ENCODE measurements at places on chromosomes 2 and 18.

DNA sequence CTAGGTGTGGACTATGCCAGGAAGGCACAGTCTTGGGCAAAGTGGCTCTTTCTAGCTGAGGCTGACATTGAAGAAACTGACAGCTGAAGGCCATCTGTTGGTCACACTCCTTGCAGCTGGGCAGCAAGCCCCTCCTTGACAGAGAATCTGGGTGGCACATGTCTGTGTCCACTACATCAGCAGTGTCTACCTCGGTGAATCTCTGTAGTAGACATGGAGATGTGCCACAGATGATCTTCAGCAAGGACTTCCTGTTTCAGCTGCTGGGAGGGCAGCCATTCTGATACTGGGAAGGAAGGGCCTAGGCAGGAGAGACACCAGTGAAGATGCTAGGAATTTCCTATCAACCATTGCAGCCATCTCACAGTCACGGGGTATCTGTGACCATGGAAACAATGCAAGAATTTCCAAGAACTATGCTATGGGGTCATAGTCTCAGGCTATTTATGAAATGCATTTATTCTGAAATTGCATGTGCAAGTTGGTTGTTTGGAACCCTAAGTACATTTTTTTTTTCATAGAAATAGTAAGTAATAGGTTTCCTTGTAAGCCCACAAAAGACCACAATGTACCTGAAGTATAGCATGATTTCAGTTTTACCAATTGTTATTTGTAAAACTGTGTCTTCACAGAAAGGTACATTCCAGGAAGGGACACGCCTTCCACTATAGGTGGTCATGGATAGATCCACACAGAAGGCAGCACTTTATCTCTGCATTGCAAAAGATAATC lies 63.8 kb upstream of the DARS1 start:
- no peak for DNase-seq

DNA sequence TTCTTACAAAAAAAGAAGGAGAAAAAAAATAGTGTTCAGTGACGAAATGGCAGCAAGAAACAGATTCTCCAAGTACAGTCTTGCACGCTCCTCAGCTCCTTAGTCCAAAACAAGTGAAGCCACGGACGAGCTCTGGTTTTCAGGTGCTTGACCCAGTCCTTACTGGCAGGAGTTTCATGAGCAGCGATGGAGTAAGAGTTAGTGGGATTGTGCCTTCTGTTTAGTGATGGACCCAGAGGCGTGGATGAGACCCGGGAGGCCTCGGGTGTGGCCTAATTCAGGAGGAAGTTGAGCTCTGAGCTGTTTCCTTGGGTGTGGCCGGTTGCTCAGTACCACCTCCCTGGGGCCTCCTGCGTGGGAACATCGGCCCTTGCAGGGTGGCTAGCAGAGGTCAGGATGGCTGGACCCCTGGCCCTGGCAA lies 52.0 kb downstream of the KIF5C start:
- no peak for DNase-seq

DNA sequence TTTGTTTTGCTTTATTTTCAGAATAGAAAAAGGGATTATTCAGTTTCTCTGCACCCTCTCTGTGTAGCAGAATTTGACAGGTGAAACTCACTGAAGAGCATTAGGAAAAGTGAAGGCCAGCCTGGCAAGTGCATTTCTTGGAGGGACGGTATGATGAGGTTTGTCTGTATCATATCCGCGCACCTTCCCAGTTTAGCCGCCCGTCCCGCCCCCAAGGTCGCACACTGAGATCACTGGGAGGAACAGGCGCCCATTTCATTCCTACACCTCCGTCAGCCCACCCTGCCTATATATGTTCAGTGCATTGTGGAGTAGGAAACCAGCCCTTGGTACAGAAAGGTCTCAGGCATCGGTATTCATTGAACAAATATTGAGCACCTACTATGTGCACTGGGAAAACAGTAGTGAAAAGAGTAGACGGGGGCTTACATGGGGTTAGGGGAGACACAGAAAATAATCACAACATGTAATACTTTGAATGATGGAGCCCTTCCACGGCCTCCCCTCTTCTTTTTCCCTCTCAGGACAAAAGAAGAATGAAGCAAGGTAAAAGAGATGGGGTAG lies 678 bp upstream of the FECH start:
- no peak for DNase-seq

DNA sequence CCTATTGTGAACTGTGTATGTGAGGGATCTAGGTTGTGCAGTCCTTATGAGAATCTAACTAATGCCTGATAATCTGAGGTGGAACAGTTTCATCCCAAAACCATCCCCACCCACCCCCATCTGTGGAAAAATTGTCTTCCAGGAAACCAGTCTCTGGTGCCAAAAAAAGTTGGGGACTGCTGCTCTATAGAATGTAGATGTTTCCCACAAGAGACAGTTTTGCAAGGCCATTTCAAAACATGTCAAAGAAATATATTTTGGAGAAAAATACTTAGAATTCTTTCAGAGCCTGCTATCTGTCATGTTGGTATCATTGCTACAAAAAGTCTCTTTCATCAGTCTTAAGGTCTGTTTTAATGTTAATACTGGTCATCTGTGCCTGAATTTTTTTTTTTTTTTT lies 4.1 kb upstream of the SLC39A10 start:
- no peak for DNase-seq

DNA sequence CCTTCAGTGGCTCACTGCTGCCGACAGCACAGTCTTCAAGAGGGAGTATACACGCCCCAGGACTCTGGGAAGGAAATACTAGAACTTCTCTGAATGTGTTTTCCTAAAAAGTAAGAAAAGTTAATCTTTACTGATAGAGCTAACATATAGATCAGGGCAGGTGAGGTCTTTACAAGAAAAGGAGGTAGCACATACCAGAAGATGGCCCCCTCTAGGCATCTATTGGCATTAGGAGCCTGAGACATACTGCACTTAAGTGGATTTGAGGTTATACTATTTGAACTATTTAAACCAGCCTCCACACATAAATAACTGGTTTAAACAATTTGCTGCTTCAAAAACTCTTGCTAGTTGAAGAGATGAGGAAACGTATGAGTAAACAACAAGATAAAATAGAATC lies 406.1 kb downstream of the SETBP1 start:
- no peak for DNase-seq

GRCh38 chr2:136065907-136066306 lies 52.0 kb downstream of the CXCR4 start:
- DNase-seq, result no peak

DNA sequence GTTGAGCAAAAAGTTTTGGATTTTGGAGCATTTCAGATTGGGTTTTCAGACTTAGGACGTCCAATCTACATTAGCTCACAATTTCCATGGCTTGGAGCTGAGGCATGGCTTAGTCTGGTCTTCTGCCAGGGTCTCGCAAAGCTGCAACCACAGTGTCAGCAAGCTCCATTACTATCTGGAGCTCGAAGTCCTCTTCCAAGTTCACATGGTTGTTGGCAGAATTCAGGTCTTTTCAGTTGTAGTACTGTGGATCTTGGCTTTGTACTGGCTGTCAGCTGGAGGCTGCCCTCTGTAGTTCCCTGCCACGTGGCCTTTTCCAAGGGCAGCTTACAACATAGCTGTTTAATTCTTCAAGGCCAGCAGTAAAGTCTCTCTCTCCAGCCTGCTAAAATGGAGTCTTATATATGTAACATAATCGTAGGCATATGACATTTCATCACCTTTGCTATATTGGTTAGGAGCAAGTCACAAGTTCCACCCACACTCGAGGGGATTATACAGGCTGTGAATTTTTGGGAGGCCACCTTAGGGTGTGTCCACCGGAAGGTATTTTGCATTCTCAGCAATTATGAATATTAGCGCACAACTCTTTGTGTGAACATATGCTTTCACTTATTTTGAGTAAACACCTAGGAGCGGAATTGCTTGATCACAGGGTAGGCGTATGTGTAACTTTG lies 41.5 kb upstream of the EPC2 start:
- no peak for DNase-seq

- no peak for DNase-seq
Observed at GRCh38 chr2:66440708-66441497, 6.0 kb downstream of the MEIS1 start.
